ENCODE measurements at places on chromosomes 7 and 10.

DNA sequence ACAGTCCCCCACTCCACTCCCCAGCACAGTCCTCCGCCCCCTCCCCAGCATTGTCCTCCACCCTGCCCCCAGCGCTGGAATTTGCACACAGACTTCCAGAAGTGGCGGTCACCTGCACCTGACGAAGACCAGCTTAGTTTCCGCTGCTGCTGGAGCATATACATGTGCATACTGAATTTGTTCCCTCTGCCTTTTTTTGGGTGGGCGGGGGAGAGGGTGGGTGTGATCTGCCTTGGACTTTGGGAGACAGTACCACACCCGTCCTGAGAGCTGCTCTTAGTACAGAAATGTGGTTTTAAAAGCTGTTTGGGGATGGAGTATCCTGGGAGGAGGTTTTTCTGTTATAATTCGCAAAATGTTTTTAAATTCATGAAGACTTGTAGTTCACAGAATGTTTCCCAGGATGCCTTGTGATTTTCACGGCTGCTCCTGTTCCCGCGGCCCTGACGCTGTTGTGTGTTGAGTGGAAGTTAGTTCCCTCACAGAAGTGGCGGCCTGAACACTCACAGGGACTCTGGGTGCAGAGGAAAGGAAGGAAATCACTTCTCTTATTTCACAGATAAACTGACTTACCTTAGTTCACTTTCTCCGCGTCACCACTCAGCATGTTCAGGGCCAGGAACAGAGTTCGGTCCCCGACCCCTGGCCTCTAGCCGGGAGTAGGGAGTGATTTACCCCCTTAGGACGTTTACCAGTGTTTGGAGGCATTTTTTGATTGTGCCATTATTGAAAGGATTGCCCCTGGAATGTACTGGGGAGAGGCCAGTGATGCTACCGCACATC is 18.6 kb downstream of the PFKP start:
- DNase-seq: no peak

- no peak for DNase-seq
Measured at GRCh38 chr7:13307040-13307439, 619.6 kb downstream of the ARL4A start.

GRCh38 chr10:78471723-78472550 is 438.3 kb downstream of the RPS24 start:
- no peak for DNase-seq

DNA sequence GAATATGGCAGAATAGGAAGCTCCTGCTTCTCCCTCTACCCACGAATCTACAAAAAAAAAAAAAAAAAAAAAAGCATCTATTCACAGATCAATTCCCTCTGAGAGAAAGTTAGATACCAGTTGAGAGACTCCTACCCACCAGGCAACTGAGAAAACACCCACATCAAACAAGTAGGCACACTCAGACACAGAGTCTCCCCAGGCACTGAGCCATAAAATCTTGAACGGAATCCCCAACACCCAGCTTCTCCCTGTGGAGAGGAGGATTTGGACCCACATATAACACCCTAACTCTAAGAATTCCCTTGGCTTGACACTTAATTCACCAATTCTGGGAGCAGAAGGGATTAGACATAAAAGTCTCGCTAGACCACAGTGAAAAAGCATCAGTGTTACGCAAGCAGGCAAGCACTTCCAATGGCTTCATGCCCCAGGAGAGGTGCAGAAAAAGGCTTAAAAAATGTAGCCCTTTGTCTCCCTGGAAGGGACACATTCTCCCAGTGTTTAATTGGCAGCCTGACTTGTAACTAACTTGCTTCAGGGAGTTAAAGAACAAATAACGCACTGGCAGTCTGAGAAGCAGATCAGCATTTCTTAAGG is 192.2 kb downstream of the ELAPOR2 start:
- no peak for DNase-seq

DNA sequence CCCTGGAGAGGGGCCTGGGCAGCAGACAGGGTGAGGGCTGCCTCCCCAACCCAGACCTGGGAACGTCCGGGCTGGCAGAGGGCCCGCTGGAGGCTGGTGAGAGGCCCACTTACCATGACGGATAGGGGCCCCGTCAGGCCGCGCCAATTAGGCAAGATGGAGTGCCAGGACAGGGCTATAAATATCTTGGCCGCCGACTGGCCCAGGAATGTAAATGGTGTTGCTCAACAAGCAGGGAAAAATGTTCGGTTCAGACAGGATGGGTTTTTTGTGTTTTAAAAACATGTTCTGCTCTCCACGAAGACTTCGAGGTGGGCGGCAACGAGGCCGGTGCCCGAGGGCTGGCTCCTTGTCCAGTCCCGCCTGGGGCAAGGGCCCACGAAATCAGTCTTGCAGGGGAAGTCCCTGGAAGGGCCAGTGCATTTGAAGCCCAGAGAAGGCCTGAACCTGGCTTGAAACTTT is 35.8 kb upstream of the ELN start:
- no peak for DNase-seq

- DNase-seq: no peak
Measured at GRCh38 chr10:73865459-73866442, 8.6 kb downstream of the CAMK2G start.

- no peak for DNase-seq
Measured at GRCh38 chr7:94397722-94398121, 3.0 kb downstream of the COL1A2 start.

GRCh38 chr10:44973323-44974081 is 5.1 kb downstream of the DEPP1 start:
- no peak for DNase-seq

- DNase-seq: no peak
Measured at GRCh38 chr7:49643321-49643720, 130.1 kb upstream of the VWC2 start.

GRCh38 chr7:23254051-23254681 is 7.6 kb downstream of the GPNMB start:
- DNase-seq: no peak

DNA sequence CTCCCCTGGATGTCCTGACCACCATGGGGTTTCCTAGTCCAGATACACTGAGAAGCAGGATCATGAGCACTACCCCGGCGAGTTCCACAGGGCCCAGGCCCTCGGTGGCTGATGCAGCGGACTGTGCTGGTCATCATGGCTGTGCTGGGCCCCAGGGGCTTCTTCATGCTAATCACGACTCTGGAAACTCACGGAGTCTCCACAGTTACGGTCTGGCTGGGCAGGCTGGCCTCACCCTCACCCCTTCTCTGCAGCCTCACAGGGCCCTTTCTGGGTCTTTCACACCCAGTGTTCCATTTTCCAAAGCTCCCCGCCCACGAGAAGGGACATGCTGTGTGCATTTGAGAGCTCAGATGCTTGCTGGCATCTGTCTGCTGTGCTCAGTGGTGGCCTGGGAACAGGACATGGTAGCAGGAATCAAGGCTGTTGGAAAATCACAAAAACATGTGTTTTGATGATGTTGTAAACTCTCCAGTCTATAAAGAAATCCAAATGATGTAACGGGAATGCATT is 119.0 kb downstream of the PTPN20 start:
- no peak for DNase-seq

DNA sequence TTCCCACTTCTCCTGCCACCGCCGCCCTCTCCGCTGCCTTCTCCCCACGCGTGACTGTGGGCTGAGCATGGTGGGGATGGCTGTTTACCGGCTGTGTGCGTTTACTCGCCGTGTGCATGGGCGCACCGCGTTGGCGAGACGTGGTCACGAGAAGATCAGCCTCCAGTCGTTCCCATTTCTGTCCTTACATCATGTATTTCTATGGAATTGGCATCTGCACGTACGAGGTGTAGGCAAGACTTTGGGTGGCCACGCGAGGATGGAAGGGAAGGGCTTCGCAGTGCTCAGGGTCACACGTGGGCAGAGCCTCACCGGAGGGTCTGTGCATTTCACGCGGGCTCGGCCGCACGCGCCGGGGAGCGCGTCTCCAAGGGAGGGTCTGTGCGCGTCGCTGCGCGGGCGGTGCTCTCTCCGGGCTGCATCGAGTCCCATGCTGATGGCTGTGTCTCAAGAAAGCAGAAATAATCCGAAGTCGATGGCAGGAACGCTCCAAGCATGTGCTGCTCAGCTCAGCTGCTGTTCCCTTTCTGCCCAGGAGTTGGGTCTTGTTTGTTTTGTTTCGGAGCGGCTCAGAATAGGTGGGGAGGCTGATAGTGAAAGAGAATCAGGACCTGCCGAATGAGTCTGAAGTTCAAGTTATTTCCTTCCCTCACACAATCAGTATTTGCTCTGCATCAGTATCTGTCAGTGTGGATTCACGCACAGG is 973 bp downstream of the CAMK1D start:
- peak; percentile 16 for DNase-seq

DNA sequence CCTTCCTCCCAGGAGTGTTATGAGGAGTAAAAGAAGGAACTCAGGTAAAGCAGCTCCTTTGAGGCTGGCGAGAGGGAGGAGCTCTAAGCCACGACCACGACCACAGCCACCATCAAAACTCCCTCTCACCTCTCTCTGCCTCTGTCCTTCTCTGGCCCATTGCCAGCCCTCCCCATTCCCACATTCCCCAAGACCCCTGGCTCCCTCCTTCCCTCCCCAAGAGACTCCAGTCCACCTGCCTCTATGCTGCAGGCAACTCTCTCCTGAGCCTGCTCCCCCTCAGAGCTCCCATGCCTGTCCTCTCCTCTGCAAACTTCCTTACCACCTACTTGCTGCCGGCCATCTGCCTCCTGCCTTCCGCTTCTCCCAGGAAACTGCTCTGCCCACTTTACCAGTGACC is 9.5 kb downstream of the SLIT1 start:
- DNase-seq: no peak

DNA sequence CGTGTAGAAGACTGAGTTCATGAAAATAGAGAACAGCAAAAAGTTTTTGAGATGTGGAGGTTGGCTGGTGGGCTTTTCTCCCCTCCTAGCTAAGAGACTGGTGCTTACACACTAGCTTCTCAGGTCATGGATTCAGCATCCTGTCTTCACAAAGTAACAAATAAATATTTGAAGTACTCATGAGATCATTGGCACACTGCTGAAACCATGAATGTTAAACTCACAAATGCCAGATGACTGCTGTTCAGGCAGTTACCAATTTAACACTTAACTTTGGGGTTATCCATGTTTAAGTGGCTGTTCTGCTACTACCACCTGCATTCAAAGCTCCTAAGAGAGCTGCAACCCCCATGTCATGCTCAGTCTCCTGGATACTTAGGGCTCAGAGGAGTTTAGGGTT is 119.0 kb upstream of the BET1 start:
- no peak for DNase-seq

GRCh38 chr10:53314876-53315275 is 542.3 kb upstream of the MBL2 start:
- no peak for DNase-seq

GRCh38 chr7:22612776-22613175 is 112.8 kb upstream of the STEAP1B start:
- DNase-seq: no peak

DNA sequence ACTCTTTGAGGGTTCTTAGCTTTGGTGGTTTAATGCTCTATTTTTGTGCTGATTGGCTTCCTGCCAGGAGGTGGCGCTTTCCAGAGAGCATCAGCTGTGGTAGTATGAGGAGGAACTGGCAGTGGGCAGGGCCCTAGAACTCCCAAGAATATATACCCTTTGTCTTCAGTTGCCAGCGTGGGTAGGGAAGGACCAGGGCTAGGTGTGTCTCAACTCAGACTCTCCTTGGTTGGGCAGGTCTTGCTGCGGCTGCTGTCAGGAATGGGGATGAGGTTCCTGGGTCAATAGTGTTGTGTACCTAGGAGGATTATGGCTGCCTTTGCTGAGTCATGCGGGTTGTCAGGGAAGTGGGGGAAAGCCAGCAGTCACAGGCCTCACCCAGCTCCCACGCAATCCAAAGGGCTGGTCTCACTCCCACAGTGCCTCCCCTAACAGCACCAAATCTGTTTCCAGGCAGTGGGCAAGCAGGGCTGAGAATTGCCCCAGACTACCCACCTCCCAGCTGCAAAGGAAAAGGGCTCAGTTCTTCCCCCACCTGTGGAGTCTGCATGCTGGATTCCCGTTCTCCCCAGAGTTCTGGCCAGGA is 191.5 kb downstream of the PHTF2 start:
- DNase-seq: no peak

- no peak for DNase-seq
Measured at GRCh38 chr10:121694327-121694965, 96.2 kb upstream of the FGFR2 start.

DNA sequence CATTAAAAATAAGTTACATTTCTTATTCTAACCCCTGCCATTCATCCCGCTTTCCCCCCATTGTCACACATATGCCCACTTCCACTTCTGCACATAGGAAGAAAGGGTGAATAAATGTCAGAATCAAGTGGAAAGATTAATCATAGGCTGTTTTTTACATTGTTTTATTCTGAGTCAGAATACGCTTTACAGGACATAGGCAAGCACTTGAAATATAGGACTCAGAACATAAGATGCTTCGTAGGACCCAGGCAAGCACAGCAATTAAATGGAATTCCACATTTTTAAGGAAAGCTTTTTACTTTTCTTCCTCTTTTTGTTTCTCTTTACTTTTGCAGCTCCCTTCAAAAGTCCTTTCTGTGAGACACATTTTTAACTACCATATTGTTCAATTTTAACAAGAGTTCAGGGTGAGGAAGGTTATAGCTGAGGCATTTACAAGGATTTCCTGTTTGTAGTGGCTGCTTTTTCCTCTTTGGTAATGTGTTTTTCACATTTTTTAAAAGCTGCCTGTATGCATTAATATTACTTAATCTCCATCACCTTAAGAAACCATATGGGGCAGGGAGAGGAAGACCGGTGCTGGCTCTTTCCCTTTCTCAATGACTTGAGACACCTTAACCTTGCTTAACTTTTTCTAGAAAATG is 130.0 kb downstream of the TES start:
- no peak for DNase-seq

- DNase-seq: no peak
Measured at GRCh38 chr10:2488446-2489005, 578.8 kb upstream of the PFKP start.

DNA sequence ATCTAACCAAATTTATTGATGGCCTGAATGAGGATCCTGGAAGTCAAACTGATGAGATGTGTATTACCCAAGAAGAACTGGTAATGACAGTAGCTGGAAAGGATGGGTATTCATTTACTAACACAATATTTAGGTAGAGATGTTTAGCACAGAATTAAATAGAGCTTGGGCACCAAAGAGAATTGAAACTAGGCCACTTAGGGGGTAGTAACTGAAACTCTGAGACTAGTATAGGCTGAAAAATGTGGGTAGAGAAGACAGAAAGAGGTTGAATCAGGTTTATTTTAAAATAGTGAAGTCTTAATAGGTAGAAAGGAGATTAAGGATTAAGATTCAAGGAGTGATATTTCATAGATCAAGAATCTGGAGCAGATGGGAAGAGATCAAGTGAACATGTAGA is 155.8 kb downstream of the MLLT10 start:
- no peak for DNase-seq

GRCh38 chr10:107059872-107060271 is 104.6 kb downstream of the SORCS1 start:
- no peak for DNase-seq

GRCh38 chr10:101995451-101996063 is 60.4 kb downstream of the ARMH3 start:
- DNase-seq: no peak
